HFF-Myc (cell line): ENCODE measurements at places on chromosomes 12 and 14.

- DNase-seq: no peak
These were observed 10.1 kb downstream of the FOXG1 start for GRCh38 chr14:28776482-28777266.

DNA sequence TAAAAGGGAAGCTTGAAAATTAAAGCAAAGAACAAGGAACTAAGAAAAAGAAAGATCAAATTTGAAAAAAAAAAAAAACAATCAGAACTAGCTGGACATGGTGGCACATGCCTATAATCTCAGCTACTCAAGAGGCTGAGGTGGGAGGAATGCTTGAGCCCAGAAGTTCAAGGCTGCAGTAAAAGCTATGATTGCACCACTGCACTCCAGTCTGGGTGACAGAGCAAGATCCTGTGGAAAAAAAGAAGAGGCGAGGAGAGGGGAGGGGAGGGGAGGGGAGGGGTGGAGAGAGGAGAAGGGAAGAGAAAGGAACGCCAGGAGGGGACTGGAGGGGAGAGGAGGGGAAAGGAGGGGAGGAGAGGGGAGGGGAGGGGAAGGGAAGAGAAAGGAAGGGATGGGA is 43.0 kb downstream of the EEA1 start:
- no peak for DNase-seq

GRCh38 chr12:24937553-24938244 is 11.2 kb downstream of the BCAT1 start:
- DNase-seq: no peak

- no peak for DNase-seq
These were observed 1.1 kb downstream of the SP1 start for GRCh38 chr12:53380794-53381730.
